Naive thymus-derived CD8-positive, alpha-beta T cell (primary cell): ENCODE measurements at places on chromosomes 11 and 22.

DNA sequence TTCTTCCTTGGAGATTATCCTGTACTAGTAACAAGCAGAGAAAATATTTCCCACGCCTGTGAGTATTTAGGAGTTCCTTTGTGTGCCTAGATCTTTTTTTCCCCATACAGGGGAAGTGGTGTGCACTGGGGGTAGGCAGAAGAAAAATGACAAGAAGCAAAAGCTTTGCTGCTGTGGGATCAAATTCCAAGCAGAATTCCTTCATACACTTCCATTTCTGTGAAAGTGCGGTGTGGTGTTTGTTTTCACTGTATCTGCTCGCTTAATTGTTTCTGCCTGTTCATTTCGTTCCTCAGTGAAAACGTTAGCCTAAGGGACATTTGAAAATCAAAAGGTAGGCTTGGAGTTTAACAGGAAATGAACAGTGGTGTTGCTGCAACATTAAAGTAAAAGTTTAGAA lies 47.9 kb downstream of the BLID start:
- no peak for DNase-seq

DNA sequence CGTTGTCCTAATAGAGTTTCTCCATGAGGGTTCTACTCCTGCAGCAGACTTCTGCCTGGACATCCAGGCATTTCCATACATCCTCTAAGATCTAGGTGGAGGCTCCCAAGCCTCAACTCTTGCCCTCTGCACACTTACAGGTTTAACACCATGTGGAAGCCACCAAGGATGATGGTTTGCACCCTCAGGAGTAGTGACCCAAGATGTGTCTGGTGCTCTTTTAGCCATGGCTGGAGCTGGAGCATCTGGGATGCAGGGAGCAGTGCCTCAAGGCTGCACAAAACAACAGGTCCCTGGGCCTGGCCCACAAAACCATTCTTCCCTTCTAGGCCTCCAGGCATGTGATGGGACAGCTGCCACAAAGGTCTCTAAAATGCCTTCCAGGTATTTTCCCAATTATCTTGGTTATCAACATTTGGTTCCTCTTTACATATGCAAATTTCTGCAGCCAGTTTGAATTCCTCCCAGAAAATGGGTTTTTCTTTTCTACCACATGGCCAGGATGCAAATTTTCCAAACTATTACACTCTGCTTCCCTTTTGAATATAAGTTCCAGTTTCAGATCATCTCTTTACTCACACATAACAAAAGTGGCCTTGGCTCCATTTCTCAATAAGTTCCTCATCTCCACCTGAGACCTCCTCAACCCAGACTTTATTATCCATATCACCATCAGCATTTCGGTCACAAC lies 69.5 kb upstream of the GNAZ start:
- no peak for DNase-seq

DNA sequence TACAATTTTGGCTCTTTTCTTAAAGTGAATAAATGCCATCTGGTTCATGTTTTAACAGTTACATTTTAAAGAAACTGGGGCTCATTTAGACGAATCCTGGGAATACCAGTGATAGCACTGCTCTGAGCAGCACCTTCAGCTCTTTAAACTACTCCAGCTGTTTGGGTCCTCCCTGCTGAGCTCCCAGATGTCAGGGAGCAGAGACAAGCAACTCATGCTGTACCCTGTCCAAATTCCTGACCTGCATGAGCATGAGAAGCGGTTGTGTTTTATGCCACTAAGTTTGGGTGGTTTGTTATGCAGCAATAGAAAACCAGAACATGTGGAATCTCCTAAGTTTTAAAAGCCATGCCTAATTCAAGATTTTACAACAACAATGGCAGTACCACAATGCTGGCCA lies 90.0 kb downstream of the FDX1 start:
- no peak for DNase-seq

DNA sequence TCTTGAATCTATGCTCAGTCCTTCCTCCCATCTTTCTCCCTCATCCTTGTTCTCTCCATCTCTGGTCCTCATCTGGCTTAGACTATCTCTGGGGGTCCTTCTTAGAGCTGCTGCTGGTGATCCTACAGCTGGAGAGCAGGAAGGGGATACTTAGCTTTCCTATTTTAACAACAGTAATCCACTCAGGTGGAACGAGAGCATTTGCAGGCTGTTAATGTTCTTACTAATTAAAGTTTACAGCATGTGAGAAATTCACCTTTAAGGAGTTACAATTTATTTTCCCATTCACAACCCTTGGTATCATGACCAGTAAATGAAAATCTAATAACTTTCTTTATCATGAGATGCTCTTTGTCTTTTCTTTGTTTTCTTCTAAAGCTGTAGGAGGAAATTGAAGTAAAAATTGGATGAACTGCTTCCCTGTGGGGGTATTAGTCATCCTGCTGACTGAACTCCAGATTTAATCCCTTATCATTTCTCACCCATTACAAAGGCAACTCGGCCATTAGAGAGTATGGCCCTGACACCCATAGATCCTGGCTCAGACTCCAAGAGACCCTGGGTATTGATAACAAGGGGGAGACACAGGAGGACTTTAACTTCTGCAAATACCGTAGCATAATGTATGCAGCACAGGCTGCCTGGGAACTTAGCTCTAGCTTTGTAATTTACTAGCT lies 37.6 kb upstream of the MTNR1B start:
- no peak for DNase-seq

GRCh38 chr11:8577791-8578581 lies 16.0 kb downstream of the STK33 start:
- no peak for DNase-seq

GRCh38 chr11:96219981-96220623 lies 122.9 kb downstream of the MAML2 start:
- DNase-seq, result no peak

- no peak for DNase-seq
Measured at GRCh38 chr11:15112131-15112541, 2.6 kb upstream of the INSC start.

DNA sequence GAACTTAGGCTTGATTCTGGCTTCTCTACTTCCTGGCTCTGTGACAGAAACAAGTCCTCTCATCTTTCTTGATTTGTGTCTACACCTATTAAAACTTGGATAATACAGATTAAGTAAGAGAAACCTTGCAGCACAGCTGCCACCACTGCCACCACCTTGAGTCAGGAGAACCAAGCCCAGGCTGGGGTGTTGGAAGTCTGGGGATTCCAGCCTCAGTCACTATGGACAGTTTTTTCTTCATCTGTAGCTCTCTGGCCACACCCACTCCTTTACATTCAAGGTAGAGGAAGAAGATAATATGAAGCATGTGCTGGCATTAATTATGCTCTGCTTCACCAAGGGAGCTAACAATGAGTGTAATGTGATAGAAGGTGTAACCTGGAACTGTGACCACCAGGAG lies 75.7 kb downstream of the RELT start:
- DNase-seq, result no peak

GRCh38 chr11:122209619-122210366 lies 93.8 kb upstream of the BLID start:
- DNase-seq, result no peak
